Gastrocnemius medialis (tissue), 4 donors: ENCODE measurements at places on chromosomes 5 and 9. TPM values are rescaled to one million over a fixed set of nuclear protein-coding genes. Genes with fewer than 3 reads are reported as not detected.

DNA sequence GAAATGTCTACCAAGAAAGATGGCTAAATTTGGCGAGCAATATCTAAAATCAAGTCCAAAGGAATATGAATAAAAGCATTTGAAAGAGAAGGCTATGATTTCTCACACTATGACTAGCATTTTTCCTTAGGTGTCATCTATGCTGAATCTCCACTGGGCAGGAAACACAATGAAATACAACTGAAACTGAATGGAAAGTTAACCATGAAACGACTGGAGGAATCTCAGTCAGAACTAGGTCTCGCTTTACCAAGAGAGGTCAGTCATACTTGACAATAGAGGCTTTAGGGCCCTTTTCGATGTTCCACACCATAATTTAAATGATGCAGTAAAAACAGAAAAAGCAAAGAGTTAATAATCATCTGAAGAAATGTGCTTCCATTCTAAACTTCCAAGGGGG, 339.0 kb downstream of the PDE4D start:
- peak overlapping the region; percentile 32 for H3K27ac ChIP-seq
- DNase-seq: no peak
- H3K36me3 ChIP-seq: no peaks in the 10 kb centered on the region
- no peaks in the 10 kb centered on the region for H3K27me3 ChIP-seq
- peaks cover 64% of the 10 kb centered on the region for H3K4me1 ChIP-seq
- H3K4me3 ChIP-seq: no peak overlapping the region

GRCh38 chr9:108351571-108351970, 504.2 kb downstream of the ACTL7B start:
- H3K27me3 ChIP-seq: no peaks in the 10 kb centered on the region
- peaks cover 3% of the 10 kb centered on the region for H3K4me1 ChIP-seq
- H3K27ac ChIP-seq: no peak overlapping the region
- no peak for DNase-seq
- no peak overlapping the region for H3K4me3 ChIP-seq

GRCh38 chr5:121432-121831, 29.5 kb downstream of the PLEKHG4B start:
- no peak for DNase-seq
- no peaks in the 10 kb centered on the region for H3K4me1 ChIP-seq
- H3K36me3 ChIP-seq: no peaks in the 10 kb centered on the region
- H3K27me3 ChIP-seq: peaks cover 5% of the 10 kb centered on the region
- H3K4me3 ChIP-seq: no peak overlapping the region
- H3K27ac ChIP-seq: no peak overlapping the region

DNA sequence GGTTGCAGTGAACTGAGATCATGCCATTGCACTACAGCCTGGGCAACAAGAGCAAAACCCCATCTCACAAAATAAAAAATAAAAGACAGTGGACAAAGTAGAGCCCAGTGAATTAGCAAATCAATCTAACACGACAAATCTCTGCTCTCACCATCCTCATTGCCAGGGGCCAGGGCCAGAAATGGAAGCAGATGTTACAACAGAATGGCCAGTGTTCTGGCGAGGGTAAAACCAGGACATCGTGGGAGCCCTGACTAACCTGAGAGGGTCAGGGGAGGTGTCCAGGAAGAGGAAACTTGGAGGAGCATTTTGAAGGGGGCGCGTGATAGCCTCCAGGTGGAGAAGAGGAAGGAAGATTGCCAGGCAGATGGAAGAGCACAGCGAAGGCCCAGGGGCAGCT, 58.4 kb downstream of the NEURL1B start:
- H3K36me3 ChIP-seq: no peaks in the 10 kb centered on the region
- peak overlapping the region; percentile 39 for H3K27ac ChIP-seq
- no peak overlapping the region for H3K4me3 ChIP-seq
- no peaks in the 10 kb centered on the region for H3K27me3 ChIP-seq
- no peak for DNase-seq

DNA sequence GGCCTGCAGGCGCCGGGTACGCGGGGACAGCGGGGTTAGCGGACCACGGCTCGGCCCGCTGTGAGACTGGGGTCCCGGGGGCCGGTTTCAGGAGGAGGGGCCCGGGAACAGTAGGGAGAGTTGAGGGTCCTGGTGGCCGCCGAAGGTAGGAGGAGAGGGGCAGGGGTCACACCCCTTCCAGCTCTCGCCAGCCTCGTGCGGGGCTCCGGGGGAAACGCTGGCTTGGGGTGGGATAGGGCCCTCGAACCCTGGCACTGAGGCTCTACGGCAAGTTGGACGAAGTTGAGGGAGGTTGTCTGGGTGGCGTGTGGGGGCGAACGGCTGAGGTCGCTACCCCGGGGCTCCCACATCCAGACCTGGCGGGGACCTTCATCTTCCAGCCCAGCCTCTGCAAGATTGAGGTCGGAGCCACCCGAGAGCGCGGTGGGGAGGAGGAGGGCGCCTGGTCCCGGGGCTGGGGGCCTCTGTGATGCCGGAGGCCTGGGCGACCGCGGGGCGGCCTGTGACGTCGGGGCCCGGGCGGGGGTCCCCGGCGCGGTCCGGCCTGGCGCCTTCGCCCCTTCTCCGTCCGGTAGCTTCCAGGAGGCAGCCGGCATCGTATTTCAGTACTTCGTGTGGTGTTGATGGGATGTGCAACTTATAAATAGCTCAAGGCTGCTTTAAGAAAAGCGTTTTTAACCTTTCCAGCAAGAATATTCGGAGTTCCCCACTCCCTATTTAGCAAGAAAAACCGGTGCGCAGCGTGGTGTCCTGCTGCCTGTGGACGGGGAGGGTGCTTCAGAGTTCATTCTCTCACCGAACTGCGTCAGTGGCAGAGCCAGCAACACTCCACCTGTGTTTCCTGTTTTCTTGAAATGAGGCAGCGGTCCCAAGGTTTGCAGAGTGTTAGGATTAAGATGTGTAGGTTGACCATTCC, 902 bp downstream of the HABP4 start:
- peaks cover 10% of the 10 kb centered on the region for H3K4me1 ChIP-seq
- peak; percentile 16 for DNase-seq
- peak overlapping the region; percentile 77 for H3K4me3 ChIP-seq
- H3K36me3 ChIP-seq: no peaks in the 10 kb centered on the region
- H3K27ac ChIP-seq: peak overlapping the region; percentile 88

The ZCCHC7 gene
- 8.1 TPM for total RNA-seq

The TGFBR1 gene
- 14.6 TPM for total RNA-seq
